ENCODE measurements at places on chromosomes 7 and 10. TPM values are rescaled to one million over a fixed set of nuclear protein-coding genes. Genes with fewer than 3 reads are reported as not detected.

ZNF488 gene
- total RNA-seq: 0.19 TPM

PPP1R17 gene
- not detected for total RNA-seq

CCDC146 gene
- 12.5 TPM for total RNA-seq

GPR15LG gene
- not detected for total RNA-seq

C10orf90 gene
- total RNA-seq: not detected

IGFBP3 gene
- 616 TPM for total RNA-seq

Data from omental fat pad (tissue), 4 donors.